CD4-positive, alpha-beta T cell (primary cell): ENCODE measurements at places on chromosomes 7 and 10. TPM values are rescaled to one million over a fixed set of nuclear protein-coding genes. Genes with fewer than 3 reads are reported as not detected.

DNA sequence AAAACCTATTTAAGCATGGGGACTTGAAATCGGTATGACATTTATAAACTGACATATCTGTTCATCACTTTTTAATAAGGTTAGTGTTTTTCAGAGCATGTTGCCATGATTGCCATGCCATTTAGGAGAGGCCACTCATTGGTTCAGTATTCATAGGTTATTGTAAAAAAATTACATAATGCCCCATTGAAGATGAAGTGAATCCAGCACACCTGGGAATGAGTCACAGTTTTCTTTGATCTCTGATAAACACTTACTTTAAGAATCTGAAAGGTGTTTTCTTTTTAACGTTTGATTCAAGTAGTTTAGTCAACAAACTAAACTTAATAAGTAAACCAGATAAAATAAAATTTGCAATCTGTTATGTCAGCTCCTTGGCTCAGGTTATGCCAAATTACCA, 278.3 kb downstream of the ARL4A start:
- no peak for DNase-seq

DNA sequence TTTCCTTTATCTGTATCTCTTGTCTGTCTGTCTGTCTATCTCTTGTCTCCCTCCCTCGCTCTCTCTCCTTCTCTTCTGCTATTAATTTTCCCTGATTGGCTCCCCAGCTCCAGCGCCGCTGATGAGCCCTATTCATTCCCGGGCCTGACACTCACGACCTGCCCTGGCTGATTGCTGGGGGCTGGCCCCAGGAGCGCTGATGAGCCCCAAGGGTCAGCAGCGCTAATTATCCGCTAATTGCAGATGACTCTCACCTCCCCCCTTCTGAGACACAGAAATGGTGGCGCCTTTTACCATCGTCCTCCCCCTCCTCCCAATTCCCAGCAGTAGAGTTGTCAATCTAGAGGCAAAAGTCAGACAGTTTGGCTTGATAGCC, 1.3 kb upstream of the GBX1 start:
- DNase-seq: no peak

DNA sequence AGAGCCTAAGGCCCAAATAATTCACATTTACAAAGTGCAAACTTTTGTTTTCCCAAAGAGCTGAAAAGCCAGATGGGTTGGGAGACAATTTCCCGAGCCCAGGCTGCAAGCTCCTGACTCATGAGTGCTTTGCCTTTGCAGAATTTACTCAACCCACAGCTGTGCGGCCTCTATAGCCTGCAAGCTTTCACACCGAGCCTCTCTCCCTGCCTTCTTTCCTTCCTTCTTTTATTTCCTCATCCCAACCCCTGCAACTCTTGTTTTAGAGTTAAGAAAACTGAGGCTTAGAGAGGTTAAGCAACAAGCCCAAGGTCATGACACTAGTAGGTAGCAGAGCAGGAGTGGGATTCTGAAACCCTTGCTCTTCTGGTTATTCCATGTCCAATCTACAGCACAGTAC, 203.0 kb upstream of the GPR26 start:
- DNase-seq: no peak

- DNase-seq: peak; percentile 25
Observed at GRCh38 chr10:98339799-98340198, 71.8 kb upstream of the LOXL4 start.

Gene PDE1C
- not detected for total RNA-seq

Gene NUTM2D
- total RNA-seq: 4.0 TPM

Gene PAPOLB
- total RNA-seq: not detected

DNA sequence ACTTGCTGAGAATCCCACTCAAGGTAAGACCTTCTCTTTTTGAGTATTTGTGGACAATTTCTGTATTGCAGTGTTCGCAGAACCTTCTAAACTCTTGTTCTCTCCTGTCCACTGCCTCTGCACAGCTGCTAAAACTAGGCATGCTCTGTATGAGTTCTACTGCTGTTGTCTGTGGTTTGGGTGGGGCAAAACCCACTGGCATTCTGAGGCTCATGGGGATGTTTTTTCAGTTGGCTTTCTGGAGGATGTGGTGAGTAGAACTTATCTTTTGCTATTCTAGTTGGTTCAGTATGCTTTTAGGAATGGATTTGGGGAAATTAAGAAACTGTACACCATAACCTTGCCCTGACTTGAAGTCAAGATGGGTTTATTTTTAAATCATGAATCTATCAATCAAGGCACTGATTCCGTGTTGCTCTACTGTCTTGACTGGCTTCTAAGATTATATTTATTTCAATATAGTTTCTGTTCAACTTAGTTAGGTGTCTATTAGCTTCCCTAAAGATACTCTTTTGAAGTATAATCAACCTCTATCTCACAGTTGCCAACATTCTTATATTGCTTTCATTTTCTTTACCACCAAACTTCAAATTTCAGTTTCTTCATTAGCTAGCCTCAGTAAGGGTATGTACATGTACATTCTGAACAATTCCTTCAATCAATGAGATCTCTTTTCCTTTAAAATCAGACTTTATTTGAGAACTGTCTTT, 25.0 kb upstream of the C1GALT1 start:
- peak; percentile 31 for DNase-seq

- DNase-seq: no peak
Observed at GRCh38 chr10:92187101-92187500, 103.8 kb downstream of the CPEB3 start.

Gene DLX6
- total RNA-seq: not detected
